ENCODE measurements at places on chromosomes 1 and 21.

DNA sequence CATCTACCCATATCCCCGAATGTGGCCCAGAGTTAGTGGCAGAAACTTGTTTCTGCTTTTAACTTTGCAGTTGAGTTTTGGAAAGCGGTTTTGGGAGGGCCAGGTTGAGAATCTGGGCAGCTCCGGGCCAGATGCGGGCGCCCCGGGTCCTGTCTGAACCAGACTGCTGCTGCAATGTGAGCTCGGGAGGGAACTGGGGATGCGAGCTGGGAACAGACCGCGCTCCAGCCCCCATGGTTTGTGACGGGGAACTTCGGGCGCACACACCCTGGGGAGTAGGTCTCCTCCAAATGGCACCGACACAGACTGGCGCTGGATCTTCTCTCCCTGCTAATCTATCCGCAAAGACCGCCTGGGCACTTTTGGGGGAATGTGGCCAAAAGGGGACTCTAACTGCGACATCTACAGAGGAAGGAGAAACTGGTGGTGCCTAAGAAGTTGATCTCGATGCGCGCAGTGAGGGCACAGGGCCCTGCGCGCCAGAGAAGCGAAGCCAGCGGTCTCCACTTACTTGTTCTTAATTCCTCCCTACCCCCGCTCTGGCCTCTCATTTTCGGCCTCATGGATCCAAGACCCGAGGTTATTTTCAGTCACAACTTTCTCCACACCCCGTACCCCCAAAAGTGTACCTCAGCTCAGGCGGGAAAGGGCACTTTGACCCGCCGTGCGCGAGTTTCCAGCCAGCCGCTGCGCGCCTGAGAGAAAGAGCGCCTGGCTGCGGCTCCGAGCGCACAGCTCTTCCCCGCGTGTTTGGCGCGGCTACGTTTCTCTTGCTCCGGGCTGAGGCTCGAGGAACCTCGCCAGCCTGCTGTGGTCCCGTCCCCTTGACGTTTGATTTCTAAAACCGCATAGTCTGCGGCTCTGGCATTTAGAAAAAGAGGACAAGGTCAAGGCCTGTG is 411.0 kb upstream of the ESRRG start:
- DNase-seq, result no peak

- no peak for DNase-seq
Observed at GRCh38 chr1:30598571-30599114, 124.7 kb downstream of the MATN1 start.

- no peak for DNase-seq
Observed at GRCh38 chr1:67759692-67760029, 73.6 kb downstream of the GNG12 start.

- DNase-seq, result peak; percentile 92
Observed at GRCh38 chr1:94579876-94580294, 38.3 kb upstream of the F3 start.

DNA sequence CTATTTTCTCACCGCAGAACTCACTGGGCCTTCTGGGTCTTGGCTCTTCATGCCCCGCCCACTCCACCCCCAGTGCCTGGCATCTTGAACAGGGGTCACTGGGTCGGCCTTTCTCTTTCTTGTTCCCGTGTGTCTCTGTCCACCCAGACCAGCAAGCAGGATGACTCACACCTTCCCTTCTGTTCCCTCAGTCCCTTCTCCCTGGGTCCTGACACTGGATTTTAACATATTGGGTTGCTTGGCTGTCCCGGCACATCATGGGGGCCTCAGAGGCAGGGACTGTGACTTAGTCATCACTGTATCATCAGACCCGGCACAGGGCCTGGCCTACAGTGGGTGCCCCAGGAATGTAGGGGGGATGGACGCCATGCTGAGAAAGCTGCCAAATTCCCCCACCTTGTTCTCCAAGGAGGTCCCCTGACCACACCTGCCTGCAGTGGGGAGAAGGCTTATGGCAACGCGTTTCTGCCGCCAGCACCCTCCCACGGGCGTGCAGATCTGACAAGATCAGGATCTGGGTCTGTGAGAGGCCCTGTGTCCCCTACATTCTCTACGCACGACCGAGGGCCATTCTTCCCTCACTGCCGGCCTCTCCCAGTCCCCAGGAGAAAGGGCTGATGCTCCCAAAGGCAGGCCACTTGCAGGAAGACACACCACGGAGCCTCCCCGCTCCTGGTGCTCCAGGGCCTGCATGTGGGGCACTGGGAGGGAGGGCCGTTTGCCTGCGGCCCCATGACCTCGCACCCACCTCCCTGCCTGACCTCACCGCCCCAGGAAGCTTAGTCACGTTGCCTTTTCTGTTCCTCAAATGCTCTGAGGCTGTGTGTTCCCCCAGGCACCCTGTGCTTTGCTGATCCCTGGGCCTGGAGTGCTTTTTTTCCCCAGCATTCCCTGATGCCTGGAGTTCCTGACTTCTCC is 157.2 kb upstream of the TMEM51 start:
- no peak for DNase-seq

DNA sequence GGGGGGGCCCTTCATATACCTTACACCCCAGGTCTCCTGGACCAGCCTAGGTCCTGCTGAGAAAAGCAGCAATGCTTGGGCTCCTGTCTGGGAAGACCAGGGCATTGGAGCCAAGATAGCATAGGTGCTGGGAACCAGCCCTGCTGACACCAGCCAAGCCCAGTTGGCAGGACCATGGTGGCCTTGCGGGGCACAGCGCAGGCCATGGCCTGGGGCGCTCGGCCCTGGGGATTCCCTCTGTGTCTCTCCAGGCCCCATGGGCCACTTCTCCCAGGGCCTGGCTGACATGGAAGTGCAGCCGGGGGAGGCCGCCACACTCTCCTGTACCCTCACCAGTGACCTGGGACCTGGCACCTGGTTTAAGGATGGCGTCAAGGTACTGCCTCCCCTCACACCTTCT is 23.3 kb downstream of the IGFN1 start:
- peak; percentile 32 for DNase-seq

DNA sequence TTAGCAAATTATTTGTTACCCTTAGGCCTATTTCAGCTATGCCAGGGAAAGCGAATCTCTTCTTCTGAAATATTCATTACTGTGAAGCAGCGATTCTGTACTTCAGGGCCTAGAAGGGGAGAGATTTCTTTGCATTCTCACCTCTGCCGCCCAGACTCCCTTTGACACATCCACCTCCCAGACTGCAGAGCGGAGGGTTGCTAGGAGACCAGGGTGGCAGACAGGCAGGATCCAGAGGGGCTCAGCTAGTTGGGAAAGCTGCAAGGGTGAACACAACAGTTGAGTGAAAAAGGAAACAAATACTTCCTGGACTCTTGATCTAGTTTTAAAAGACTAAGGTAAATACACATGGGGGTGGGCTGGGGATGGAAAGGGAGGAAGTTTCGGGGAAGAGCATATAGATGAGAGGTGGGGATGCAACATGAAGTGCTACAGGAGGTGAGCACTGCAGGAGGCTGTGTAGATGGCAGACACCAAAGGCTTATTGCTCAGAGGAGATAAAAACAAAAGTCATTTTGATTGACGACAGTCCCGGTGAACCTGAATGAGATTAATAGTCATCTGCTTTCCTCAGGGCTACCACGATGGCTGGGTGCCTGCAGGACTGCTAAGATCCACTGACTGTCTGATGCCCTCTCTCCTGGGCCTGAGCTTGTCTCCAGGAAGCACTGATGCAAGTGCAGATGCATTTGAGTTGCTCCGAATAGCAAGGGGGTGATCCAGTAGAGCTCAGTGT is 26.4 kb upstream of the RAB3GAP2 start:
- DNase-seq, result no peak

DNA sequence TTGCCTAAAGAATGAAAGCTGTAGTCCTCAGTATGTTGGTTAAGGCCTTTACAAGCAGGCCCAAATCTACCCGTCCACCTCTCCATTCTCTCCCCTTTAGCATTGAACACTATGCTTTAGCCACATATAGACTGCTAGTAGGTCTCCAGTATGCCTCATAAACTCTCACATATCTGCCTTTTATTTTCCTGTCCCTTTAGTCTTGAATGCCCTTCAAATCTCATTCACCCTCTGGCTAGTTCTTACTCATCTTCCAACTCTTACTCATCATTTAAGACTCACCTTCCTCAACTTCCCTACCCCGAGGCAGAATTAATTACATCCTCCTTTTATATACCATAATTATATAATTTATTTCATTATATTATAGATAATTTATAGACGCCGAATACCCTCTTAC is 78.7 kb upstream of the TSPAN2 start:
- no peak for DNase-seq

DNA sequence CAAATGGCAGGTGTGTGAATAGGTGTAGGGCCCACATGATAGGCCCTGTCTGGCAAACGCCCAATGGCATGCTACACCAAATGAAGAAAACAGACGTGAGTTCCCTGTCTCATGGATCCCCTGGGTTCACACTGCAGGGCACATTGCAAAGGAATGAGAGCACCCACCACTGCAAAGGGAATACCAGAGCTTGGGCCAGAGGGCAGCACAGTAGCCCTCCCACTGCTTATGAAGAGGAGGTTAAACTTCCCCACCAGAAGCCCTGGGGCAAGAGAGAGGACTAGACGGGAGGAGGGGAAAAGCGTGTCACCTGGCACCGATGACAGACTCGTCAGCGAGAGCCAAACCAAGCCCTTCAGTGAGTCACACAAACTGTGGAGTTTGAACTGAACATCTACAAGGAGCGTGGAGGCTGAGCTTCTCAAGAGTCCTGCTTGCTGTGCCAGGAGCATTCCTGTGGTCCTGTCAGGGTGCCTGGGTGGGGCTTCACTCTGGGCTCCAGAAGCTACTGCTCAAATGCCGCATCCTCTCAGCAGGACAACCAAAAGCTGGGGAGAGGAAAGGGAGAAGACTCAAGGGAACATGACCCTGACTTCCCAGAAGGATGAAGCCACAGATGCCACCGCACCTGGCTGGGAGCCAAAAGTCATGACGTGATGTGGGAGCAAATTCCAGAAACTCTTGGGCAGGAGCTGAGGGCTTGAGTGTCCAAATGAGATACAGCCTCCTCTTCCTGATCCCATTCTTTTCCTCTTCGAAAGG is 61.1 kb downstream of the TOMM20 start:
- DNase-seq, result peak; percentile 94

- DNase-seq, result no peak
Observed at GRCh38 chr1:5650283-5651026, 341.8 kb downstream of the NPHP4 start.

DNA sequence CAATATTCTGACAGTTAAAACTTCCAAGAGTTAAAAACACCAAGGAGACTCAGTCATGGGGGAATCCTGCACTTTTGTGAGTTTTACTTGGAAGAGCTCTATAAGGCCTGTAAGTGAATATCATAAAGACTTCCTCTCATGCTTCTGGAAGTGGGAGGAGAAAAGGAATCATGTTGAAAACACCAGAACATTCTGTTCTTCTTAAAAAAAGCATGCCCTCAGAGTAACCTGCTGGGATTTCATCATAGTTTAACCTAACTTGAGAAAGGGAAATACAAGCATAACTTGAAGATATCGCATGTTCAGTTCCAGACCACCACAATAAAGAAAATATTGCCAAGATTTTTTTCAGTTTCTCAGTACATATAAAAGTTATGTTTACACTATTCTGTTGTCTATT is 51.9 kb downstream of the COL11A1 start:
- DNase-seq, result no peak

DNA sequence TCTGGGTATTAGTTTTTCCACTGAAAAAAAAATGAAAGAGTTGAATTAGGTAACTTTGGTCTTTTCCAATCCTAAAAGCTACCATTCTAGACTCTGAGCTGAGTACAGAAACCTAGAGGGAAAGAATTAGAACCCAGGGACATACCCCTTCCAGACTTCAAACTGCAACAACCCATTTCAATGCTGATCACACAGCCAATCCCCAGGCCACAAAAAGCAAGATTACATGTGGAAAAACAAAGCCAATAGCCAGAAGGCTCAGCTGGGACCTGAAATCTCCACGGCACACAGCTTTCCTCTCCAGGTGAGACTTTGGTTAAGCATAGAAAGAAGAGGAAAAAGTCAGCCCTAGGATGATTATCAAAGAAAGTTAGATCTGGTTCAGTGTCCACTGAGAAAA is 88.8 kb downstream of the JAK1 start:
- no peak for DNase-seq

DNA sequence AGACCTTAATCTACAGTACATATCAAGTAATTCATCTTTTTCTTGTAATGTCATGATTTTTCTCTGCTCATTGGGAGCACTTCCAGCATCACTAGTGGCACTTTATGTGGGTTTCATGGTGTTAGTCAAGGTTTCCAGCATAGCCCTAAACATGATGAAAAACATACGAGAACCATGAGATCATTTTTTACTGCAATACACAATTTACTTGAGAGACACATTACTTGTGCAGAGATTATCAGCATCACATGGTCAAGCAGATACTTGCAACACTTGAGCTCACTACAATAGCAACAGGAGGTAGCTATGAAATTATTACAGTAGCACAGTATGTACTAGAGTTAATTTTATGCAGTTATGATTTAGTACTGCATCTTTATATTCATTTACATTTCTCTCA is 36.4 kb downstream of the ITGB3BP start:
- DNase-seq, result no peak

GRCh38 chr1:49319426-49319963 is 542.8 kb upstream of the BEND5 start:
- DNase-seq, result no peak
